T-helper 17 cell (primary cell): ENCODE measurements at places on chromosomes 7 and 10. TPM values are rescaled to one million over a fixed set of nuclear protein-coding genes. Genes with fewer than 3 reads are reported as not detected.

BTBD16 gene
- not detected for total RNA-seq

SYNPO2L gene
- not detected for total RNA-seq

RHOBTB1 gene
- 10.8 TPM for total RNA-seq

OR2A12 gene
- not detected for total RNA-seq
